SIG-M5 (cell line): ENCODE measurements at places on chromosomes 6 and 20.

- no peak for DNase-seq
Observed at GRCh38 chr6:146697921-146698320, 99.1 kb downstream of the ADGB start.

DNA sequence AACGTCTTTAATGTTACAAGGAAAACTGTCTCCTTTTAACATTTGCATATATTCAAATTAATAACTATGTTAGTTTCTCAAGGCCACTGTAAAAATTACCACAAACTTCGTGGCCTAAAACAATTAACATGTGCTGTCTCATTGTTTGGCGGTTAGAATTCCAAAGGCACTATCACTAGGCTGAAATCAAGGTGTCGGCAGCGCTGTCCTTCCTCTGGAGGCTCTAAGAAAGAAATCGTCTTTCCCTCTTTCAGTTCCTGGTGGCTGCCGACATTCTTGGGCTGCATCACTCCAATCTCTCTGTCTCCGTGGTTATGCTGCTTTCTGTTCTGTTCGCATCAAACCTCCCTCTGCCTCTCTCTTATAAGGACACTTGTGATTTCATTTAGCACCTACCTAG is 4.2 kb downstream of the TPD52L1 start:
- DNase-seq = no peak

DNA sequence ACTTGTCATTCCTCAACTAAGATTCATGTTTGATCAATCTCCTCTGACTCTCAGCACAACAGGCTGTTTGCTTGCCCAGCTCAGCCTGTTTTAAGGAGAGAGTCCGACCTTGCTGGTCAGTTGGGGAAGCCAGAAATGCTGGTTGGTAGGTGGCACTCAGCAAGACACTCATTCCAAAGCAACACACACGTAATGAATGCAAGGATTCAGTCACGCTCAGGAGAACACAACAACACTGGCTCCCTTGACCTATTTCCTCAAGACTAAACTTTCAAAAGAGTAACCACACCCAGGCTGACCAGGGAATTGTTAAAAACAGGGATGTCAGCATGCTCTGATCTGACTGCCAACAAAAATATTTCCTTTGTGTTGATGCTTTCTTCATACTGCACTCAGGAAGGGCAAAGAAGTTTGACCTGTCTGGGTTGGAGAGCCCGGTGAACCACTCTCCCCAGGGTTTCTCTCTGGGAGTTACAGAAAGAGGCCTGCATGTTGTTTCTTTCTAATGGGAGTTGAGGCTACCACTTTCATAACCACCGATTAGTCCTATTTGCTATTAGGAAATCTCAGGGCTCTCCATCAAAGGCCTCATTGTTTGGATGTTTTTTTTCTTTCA is 25.6 kb upstream of the PREP start:
- DNase-seq = no peak

- DNase-seq = no peak
Observed at GRCh38 chr20:7362601-7363000, 577.7 kb downstream of the HAO1 start.

DNA sequence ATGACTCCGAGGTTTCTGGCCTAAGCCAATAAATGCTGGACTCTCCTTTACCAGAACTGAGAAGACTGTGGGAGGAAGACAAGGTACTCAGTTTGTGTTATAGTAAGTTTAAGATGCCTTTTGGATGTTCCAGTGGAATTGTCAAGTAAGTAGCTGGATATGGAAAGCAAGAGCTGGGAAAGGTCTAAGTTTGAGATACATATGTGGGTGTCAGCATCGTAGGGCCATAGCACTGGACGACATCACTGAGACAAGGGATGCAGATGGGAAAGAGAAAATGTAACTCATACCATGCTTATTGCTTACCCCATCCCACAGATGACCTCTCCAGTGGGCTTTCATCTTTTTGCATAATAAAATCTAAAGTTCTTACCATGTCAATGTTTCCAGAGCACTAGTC is 45.5 kb upstream of the ZNF217 start:
- DNase-seq = no peak

- no peak for DNase-seq
Observed at GRCh38 chr6:3355358-3356055, 96.8 kb downstream of the PSMG4 start.

DNA sequence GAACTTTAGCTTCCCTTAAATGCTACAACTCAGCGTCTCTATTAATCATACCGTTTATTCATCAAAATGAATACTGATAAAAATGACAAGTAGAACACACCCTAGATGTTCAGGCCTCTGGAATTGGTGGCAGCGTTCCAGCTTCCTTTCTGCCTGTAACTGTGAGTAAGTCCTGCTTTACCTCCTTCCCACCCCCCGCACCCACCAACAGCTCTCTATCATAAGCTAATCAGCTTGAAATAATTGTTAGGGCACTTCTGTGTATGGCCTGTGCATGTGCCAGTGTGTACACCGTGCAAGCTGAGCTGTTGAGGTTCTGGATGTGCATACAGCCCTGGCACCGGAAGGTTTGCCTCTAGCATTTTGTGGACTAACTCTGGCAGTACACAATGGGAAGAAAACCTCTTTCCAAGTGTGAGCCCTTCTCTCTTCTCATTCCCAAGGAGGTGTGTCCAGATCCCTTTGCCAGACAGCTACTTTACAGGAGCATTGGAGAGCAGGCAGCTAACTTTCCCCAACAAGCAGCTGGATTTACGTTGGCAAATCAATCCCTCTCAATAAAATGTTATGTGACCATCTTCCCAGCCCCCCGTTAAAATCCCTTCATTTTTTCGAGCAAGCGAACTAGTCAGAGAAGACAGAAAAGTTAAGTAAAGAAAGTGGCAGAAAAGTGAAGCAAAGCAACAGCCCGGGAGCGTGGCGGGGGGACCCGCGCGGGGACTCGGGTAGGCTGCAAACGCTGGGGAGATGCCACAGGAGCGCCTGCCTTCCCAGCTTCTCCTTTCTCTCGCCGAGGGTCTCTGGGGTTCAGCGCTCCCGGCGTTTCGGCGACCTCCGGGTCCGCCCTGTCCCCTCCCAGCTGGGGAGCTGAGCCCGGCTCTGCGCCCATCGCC is 803 bp upstream of the ADGRG6 start:
- no peak for DNase-seq

GRCh38 chr6:75935473-75935793 is 137.0 kb downstream of the IMPG1 start:
- no peak for DNase-seq

- DNase-seq = no peak
Observed at GRCh38 chr6:89640804-89641203, 2.3 kb upstream of the LYRM2 start.

- DNase-seq = no peak
Observed at GRCh38 chr6:136111831-136112230, 138.3 kb downstream of the MTFR2 start.

DNA sequence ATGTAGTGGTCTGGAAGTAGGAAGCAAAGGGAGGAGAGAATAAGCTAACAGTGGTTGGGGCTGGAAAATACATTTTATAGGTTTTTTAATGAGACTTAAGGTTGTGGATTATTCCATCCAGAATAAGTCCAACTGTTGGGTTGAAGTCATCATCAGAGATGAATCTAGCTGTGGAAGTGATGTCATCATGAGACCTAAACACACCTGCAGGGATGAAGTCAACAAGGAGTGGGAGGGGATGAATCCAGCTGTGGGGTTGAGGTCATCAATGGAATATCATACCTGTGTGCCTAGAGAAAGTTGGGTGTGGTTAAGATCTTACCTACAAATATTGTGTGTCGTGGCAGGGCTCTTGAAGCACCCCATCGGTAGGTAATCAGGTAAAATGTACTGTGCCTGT is 730.7 kb downstream of the RFPL4B start:
- no peak for DNase-seq

DNA sequence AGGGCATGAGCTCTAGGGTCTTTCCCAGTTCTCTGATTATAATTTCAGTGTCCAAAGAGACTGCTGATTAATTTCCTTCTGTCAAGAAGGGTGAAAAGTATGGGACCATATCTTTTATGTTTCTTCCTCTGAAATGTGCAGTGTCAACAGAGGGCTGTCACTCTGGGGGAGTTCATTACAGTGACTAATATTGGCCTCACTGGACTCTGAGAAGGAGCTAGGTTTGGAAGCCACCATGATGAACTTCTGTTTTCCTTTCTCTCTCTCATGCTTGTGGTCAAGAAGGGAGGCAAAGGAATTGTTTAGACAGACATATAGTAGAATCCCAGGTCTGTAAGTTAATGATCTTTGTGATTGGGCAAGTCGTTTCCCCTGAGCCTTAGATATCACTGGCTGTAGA is 41.8 kb upstream of the BMP6 start:
- no peak for DNase-seq

DNA sequence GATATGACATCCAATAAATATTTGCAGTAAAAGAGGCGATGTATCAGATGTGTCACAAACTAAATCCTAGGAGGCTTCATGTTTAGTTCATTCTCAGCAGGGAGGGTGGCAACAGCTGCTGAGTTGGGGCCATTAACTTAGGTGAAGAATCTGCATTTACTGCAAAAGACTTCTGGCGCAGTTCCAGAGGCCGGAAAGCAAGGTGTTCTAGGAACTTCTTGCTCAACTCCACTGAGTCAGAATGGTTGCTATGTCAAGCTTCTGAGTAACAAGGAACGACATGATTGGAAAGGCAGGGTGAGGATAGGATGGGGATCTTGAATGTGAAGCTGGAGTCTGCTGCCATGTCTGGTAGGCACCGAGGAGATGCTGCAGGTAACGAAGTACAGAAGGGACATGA is 11.7 kb downstream of the ADNP start:
- DNase-seq = no peak

DNA sequence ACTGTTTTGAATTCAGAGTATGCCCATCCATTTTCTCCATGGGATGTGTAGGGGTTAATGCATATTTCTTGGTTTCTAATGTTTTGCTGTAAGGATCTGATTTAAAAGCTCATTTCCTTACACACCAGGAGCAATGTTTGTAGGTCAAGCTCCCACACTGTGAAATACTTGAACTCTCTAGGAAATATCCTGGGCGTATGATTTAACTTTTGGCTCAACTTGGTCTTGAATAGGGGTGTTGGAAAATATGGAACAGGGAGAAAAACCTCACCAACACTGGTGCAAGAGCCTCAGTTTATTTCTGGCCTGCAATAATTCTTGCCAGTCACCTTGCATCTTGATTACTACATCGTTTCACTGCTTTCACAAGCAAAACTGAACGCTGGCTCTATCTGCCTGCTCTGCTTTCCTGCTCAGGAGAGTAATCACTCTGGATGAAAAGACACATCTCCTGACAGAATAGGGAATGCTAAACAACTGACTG is 25.1 kb upstream of the RFPL4B start:
- no peak for DNase-seq

GRCh38 chr6:47308552-47309290 is 984 bp downstream of the TNFRSF21 start:
- DNase-seq = no peak

- no peak for DNase-seq
Observed at GRCh38 chr20:49505518-49505917, 23.1 kb upstream of the KCNB1 start.
